ENCODE measurements at places on chromosomes 4 and X.

DNA sequence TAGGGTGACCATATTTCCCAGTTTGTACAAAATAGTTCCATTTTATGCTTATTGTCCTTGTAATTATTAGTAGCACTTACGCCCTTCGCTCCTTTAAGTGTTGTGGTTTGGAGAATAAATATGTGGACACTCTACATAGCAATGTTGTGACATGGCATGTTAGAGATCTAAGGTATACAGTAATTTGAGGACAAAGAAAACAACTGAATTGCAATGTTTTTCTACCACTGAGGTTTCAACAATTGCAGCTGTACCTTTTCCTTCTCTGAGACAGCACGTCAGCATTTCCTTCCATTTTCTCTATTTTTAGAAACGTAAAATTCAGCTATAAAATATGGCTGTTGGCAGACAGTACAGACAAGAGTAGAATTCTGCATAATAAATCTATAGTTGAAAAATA lies 323.1 kb downstream of the MAPK10 start:
- no peak for DNase-seq

- no peak for DNase-seq
Observed at GRCh38 chr4:169342906-169343564, 72.3 kb upstream of the SH3RF1 start.

DNA sequence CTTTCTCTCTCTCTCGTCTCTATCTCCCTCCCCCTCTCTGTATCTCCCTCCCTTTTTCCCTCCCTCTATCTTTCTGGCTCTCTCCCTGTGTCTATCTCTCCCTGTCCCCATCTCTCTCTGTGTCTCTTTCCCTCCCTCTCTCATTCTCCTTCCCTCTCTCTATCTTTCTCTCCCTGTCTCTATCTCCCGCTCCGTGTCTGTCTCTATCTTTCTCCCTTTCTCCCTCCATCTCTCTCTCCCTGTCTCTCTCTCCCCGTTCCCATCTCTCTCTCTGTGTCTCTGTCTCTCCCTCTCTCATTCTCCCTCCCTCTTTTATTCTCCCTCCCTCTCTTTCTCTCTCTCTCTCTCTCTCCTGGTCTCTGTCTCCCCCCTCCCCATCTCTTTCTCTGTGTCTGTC lies 22.9 kb downstream of the IL3RA start:
- no peak for DNase-seq

DNA sequence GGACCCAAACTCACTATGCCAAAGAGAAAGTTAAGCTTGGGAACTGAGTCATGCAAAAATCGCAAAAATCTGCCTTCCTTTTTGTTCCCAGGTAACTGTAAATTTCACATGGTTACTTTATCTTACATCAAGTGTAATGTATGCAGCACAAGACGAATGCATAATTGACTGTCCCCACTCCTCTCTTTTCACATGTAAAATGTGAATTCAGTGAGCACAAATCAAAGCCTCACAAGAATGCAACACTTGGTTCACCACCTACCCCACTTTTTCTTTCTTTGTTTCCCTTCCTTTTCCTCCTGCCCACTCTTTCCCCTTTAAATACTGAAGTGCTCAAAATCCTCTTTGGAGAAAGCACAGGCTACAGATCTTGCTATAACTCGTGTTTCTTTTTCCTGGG lies 53.2 kb downstream of the MAGED4B start:
- no peak for DNase-seq

GRCh38 chr4:85829276-85830051 lies 354.5 kb downstream of the ARHGAP24 start:
- no peak for DNase-seq

DNA sequence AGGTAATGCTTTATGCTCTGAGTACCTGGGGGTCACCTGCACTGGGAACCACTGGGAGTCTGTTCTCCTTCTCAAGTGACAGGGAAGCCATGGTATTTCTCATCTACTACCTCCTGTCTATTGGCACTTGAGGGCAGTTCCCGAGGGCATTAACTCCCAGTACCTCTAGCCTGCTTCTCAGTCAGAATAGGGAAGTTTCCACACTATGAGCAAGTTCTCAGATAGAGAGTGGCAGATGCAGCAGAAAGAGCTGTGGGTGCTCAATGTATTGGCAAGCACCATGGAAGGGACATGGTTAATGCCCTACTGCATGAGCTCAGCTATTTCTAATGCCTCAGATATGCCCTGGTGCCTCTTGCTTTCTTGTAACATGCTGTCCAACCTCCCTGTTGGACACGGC lies 74.1 kb downstream of the ANOS1 start:
- no peak for DNase-seq

GRCh38 chr4:45467157-45467556 lies 656.7 kb downstream of the GABRG1 start:
- no peak for DNase-seq

DNA sequence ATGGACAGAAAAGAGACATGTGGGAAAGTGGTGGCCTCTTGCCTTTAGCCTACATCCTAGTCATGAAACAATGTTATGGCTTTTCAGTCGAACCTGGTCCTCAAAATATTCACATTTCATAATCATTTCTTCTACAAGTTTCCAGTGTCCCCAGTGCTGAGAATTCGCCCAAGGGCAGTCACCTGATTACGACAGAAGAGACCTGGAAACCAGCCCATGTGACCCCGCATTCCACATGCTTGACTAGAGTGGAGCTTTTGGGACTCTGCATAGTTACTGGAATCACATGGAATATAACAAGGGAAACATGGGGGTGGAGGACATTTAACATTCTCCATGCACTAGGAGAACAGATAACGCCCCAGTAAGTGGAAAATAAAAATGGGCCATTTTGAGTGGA lies 100.1 kb downstream of the PPARGC1A start:
- DNase-seq, result no peak

- DNase-seq, result no peak
Observed at GRCh38 chr4:169153481-169154087, 117.2 kb downstream of the SH3RF1 start.

GRCh38 chr4:163748449-163748848 lies 254.0 kb downstream of the TMA16 start:
- DNase-seq, result no peak

GRCh38 chr4:118756958-118757357 lies 71.8 kb downstream of the METTL14 start:
- DNase-seq, result no peak

DNA sequence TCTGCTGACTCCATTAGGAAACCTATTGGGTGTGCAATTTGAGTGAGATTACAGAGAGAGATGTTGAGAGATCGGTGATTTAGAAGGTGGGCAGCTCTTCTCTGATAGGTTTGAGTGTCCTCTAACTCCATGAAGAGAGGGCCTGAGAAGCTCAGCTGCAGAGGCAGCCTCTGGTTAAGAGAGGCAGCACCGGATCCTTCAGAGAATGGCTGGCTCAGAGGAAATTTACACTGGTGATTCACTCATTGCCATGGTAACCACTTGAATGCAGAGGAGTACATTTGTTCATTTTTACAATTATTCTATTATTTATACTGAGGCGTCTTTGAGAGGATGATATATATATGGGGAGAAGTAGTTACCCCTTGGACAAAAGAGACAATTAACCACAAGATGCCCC lies 171.7 kb downstream of the PDGFRA start:
- peak; percentile 20 for DNase-seq
